ENCODE measurements at places on chromosomes 7 and 10.

DNA sequence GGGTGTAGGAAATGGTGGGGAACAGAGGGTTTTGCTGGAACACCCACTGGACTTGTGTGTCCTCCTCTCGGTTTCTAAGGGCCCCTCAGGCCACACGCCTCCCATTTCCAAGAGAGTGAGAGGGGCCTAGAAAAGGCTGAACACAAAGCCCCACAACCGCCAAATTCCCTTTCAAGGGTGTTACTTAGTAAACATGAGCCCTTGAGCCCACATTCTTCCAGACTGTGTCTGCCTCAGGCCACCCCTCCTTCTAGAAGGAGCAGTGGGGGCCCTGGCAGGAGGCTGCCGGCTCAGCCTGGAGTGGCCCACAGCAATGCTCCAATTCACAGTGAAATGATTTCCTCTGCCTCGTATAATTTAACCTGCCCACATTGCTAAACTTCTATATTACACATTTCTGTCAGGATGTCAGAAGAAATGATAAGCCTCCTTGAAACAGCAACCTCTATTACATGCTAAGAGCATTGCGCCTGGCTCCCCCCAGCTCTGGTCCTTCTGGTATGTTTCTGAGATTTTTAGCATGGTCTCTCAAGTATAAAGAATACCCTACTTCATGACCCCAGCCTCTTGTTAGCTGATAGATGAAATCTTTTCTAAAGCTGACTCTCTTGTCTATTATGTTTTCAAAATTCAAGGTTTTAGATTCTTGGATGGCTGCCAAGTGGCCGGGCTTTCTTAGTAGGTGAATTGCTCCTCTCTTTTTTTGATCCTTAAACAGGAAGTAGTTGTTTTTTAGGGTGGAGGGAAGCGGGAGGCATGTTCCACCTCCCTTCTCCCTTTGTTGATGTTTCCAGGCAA is 673.9 kb upstream of the GALNT17 start:
- no peak for DNase-seq

DNA sequence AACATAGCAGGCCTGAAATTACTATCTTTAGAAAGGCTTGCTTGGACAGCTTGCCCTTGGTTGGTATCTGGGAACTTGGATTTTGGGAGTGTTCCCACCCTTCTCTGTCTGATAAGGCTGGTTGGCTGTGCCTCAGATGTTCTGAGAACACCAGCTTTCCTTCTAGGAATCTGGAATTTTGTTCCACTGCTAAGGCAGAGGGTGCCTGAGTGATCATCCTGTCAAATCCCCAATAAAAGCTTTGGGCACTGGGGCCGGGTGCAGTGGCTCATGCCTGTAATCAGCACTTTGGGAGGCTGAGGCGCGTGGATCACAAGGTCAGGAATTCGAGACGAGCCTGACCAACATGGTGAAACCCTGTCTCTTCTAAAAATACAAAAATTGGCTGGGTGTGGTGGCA is 5.0 kb downstream of the TRUB1 start:
- no peak for DNase-seq

- no peak for DNase-seq
These were observed 37.7 kb upstream of the EZH2 start for GRCh38 chr7:148921806-148922205.

DNA sequence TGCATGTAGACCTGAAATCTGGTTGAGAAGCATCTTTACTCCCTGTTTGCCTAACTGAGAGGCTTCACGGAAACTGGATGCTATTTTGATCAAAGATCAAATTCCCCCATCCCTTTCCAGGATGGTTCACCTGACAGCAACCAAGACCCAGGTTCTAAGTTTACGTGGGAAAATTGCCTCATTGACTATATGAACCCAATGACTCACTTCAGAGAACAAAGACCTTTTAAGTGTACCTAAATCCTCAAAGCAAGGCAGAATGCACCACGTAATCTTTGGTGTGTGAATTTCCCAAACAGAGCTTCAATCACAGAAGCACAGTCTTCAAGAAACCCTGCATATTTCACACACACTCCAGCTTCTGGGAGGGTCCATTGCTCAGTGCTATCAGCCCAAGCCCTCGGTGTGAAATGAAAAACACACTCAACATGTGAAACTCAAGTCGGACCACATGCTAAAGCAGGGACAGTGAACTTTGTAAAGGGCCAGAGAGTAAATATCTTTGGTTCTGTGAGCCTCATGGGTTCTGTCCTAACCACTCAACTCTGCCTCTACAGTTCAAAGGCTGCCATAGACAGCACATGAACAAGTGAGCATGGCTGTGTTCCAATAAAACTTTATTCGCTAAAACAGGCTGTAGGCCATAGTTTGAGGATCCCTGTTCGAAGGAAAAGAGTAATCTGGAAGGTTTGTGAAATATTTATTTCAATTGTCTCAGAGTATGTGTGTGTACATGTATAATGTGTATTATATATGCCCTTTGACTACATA is 275.6 kb upstream of the FOXK1 start:
- DNase-seq: no peak

DNA sequence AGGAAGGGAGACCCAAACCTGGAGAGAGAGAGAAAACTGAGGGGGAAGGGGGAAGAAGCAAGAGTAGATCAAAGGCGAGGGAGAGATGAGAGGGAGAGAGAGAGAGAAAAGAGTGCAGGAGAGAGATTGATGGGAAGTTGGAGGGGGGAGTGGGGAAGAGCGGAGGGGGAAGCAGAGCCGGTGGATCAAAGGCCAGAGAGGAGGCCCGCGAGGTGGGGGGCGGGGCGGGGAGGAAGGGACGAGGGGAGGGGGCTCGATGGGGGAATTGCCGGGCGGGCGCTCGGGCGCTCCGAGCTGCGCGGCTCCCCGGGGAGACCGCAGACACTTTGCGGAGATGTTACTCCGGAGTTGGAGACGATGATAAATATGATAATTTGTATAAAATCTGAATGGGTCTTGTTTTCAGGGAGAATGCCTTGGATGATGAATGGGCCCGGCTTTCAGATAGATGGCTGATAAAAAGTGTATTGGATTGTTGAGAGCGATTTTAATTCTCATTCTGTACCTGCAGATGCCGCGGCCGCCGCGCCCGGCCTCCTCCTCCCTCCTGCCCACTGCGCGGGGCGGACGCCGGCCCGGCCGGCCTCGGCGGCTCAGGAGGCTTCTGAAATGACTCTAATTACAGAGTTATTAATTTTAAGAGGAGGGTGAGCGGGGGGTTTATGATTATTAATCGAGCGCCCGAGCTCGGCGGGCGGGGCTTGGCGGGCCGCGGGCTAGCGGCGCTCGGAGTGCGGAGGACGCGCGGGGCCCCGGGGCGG is 21.4 kb upstream of the PAX2 start:
- DNase-seq: no peak

- DNase-seq: no peak
These were observed 103.1 kb downstream of the INHBA start for GRCh38 chr7:41599760-41600159.

DNA sequence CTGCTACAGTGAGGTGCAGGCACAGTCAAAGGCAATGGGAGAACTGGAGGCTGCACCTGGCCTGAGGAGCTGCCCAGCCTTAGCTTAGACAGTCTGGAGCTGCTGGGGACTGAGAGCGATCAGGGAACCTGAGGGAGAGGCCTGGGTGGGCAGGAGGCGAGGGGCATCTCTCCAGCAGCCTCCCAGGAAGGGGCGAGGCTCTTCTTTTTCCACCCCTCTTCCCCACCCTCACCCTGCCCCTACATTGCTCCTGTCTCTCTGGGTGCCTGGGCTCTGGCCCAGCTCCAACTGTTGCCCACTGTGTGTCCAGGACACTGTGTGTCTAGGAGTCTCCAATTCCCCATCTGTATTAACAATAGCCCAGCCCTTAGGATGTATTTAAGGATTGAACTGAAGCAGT is 36.9 kb downstream of the TBATA start:
- no peak for DNase-seq

Measured in HS-5 (cell line).